PC-3 (cell line): ENCODE measurements at places on chromosomes 16 and 17. TPM values are rescaled to one million over a fixed set of nuclear protein-coding genes. Genes with fewer than 3 reads are reported as not detected.

GRCh38 chr17:41076788-41077187 lies 7.2 kb upstream of the KRTAP4-7 start:
- H3K36me3 ChIP-seq: no peaks in the 10 kb centered on the region
- H3K27ac ChIP-seq: no peak overlapping the region
- H3K4me1 ChIP-seq: no peaks in the 10 kb centered on the region
- DNase-seq: no peak

DNA sequence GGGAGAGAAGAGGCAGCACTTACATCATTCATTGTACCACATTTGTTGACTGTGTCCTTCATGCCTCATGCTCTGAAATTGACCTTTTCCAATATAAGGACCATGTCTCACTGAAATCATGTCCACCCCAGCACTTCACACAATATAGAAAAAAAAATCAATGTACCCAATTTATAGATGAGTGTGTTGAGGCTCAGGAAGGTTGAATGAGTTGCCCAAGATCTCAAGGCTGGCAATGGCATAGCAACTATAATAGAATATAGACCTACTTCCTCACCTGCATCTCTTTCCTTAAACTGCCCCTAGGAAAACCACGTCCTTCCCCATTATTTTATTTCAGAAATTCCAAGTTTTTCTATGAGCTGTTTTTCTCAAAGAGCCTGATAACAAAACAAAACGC lies 912 bp upstream of the VAT1L start:
- H3K4me1 ChIP-seq: no peaks in the 10 kb centered on the region
- no peak overlapping the region for H3K4me3 ChIP-seq
- no peak for DNase-seq

Gene NXPH3
- 0.26 and 1.2 TPM in 2 replicates for total RNA-seq

Gene KRTAP9-4
- total RNA-seq: not detected in 2 replicates

Gene RHBDF1
- 23.3 and 26.3 TPM in 2 replicates for total RNA-seq
